Pulmonary artery endothelial cell (primary cell): ENCODE measurements at places on chromosomes 3 and 15. TPM values are rescaled to one million over a fixed set of nuclear protein-coding genes. Genes with fewer than 3 reads are reported as not detected.

DNA sequence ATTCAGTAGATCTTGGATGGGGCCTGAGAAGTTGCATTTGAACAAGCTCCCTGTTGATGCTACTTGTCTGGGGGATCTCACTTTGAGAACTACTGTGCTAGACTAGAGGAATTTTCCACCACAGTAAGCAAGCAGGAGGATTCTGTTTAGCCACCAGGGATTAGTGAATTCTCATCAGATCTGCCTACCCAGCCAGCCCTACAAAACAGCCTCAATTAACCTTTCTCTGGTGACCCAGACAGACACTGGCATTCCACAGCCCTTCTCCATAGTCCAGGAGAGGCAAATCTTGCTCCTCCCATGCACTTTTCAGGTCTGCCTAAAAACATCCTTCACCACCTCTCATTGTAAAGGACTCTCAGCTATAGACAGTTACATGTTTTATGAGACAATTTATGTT is 16.7 kb upstream of the MYH15 start:
- no peak for DNase-seq

DNA sequence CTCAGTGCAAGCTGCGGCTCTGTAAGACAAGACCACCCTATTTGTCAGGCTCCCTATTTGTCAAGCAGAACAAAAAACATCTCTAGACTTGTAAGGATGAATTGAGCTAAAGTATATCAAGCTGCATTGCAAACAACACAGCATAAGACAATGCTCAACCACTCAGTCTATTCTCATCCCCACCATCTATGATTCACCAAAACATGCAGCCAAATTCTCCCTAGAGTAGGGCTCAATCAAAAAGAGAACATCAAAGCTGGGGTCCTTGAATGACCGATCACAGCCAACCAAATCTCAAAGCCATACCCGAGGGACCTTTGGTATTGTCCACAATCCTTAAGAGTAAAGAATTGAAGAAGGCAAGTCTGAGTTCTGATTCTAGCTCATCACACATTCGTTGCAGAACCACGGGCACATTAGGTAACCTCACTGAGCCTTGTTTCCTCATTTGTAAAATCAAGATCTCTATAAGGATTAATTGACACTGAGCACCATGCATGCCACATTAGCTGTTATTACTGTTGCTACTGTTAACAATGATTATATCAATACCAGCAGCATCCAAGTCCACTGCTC is 31.2 kb downstream of the RFTN1 start:
- no peak for DNase-seq

GRCh38 chr15:42384597-42384996 is 25.3 kb downstream of the CAPN3 start:
- no peak for DNase-seq

GRCh38 chr3:105555206-105555605 is 188.5 kb downstream of the ALCAM start:
- no peak for DNase-seq

GRCh38 chr3:42497009-42497731 is 5.3 kb upstream of the VIPR1 start:
- DNase-seq, result no peak

GRCh38 chr15:64855205-64855975 is 13.7 kb downstream of the PLEKHO2 start:
- DNase-seq, result no peak

DNA sequence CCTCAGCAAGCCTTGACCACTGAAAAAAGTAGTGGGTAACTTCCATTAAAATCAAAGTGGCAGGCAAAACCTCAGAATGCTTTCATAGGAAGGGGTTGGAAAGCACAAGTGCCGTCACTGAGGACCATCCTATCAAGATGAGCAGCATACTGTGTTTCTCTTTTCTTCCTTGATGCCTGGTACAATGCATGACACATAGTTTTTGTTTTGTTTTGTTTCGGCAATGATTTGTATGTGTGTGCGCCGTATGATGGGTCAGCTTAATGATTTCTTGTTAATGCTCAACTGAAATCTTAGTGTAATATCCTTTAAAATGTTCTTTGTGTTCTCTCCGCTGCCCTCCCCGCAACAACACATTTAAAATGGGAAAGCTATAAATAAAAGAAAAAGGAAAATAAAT is 476.4 kb upstream of the KCNMB2 start:
- DNase-seq, result no peak

DNA sequence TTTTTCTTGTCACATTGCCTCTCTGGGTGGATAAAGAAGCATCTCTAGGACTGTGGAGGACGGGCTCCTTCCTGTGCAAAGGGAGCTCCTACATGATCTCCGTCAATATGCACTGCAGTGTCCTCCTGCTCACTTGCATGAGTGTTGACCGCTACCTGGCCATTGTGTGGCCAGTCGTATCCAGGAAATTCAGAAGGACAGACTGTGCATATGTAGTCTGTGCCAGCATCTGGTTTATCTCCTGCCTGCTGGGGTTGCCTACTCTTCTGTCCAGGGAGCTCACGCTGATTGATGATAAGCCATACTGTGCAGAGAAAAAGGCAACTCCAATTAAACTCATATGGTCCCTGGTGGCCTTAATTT is 478 bp downstream of the GPR15 start:
- DNase-seq, result no peak

SMCO1 gene
- total RNA-seq, result 0.07 TPM in 1 of 2 replicates, not detected in the other

EXD1 gene
- total RNA-seq, result not detected in 2 replicates

AMOTL2 gene
- total RNA-seq, result 85.1 and 104 TPM in 2 replicates

MYO5C gene
- total RNA-seq, result 6.9 and 10.4 TPM in 2 replicates
